ENCODE measurements at places on chromosomes 7 and 10.

GRCh38 chr10:4609251-4609650 lies 216.8 kb upstream of the AKR1E2 start:
- no peak for DNase-seq

DNA sequence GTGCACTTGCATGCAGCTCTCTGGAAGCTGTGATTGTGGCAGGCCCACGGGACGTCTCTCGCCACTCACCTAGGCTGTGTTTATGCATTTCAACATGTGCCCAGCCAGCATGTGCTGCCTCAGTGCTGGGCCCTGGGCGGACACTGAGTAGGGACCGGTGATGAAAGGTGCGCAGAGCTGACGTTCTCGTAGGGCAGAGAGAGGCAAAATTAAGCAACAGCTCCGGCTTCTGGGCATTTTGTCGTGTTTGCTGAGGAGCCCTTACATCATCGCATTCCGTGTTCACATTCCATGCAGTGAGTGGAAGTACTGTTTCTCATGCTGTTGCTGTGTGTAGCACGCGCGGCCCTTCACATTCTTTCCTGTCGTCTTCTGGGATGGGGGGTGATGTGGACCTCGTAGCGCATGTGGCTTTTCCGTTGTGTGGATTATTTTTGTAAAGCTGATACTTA lies 50.5 kb downstream of the PRF1 start:
- no peak for DNase-seq

DNA sequence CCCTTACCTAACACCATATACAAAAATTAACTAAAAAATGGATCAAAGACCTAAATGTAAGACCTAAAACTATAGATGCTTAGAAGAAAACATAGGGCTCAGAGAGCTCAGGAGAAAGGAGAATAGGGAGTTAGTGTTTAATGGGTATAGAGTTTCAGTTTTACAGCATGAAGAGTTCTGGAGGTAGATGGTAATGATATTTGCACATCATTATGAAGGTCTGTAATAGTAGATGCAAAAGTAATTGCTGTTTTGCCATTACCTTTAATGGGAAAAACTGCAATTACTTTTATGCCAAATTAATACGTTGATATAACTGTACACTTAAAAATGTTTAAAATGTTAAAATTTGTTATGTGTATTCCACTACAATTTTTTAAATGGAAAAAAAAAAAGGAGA lies 39.2 kb upstream of the NANOS1 start:
- no peak for DNase-seq

GRCh38 chr7:98628418-98628817 lies 11.3 kb downstream of the NPTX2 start:
- DNase-seq, result no peak

- DNase-seq, result no peak
These were observed 471.9 kb upstream of the PODXL start for GRCh38 chr7:132028144-132028920.

DNA sequence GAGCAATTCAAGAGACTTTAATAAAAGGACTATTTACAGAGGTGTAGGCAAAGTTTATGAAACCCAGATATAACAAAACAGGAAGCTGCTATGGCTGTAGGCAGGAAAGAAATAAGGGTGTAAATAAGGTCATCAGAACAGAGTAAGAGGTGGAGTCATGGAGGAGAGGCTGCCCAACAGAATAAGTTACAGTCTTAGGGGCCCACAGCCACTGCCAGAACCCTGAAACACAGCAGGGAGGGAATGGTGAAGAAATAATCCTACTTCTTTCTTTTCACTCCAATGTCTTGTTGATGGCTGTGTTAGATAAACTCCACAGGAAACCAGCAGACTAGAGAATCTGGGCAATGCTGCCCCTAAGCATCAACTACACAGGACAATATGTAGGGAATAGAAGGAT lies 155.8 kb upstream of the TAC1 start:
- DNase-seq, result no peak

- DNase-seq, result no peak
These were observed 114.5 kb downstream of the NKX6-2 start for GRCh38 chr10:132671228-132672154.

GRCh38 chr7:32587411-32587948 lies 92.2 kb downstream of the AVL9 start:
- no peak for DNase-seq

DNA sequence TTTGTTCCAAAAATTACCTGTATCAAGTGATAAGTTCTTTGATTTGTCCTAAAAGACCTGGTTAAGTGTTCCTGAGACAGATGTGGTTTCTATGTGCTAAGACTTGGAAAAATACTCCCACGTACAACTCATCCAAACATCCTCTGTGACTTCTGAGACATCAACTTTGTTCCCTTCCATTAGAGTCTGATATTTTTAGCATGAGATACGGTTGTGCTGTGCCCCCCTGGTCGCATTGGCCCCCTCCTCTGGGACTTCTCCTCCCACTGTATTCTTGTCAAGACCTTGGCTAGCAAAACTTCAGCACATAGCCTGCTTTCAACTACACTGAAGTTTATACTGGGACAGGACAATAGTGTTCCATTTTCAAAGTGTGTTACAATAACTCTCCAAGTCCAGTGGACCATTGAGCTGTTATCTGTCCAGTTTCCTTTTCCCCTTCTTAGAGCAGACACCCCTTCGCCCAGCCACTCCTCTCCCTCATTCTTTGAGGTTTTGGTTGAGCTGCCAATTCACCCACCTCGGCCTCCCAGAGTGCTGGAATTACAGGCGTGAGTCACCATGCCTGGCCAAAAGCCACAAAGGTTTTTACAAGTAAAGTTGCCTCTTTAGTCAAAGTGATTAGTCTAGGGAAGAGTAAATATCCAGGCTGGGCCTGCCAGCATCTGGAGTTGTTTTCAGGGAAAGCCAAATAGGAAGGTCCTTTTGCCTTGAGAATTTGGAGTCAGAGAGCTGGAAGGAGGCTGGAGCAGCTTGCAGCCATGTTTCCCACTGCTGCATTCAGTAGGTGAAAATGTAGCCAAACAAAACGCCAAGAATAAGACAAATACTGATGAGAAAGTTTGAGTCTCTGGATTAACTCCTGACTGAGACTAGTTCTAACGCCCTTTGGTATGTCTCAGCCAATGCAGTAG lies 17.8 kb upstream of the PDLIM1 start:
- DNase-seq, result no peak

DNA sequence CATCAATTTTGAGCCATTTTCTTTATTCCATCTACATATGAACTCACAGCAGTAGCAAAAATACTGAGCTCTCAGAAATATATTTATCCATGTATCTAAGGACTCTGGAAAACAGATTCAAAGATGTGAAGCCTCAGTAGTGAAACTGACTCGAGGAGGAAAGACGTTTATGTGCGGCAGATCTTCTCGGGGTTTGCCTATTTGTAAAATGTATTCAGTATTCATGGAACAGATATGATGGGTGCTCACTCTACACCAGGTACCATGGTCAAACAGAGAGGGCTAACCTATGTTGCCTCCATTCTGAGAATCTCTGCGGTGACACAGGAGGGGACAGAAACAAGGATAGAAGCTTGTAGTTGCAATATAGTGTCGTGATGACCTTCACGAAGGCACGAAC lies 93.7 kb downstream of the CAMK1D start:
- DNase-seq, result no peak

DNA sequence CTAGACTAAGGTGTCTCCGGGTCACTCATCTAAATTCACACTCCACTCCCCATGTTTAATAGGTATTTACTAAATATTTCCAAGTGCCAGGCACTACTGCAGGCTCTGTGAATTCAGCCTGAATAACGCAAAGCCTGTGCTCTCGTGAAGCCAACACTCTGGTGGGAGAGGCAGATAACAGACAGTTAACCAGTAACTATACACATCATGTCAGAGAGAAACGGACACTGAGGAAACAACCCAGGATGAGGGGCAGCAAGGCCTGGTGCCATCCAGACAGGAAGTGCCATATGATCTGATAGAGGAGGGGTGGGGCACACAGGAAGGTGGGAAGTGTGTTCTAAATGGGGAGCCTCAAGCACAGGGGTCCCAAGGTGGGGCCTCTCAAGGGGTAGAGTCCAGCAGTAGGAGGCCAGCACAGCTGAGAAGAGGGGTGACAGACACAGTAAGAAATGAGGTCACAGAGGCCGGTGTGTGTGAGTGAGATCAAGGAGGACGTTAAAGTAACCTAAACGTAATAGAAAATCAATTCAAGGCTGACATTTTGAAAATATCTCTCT lies 85.3 kb downstream of the LARP4B start:
- no peak for DNase-seq
